ENCODE measurements at places on chromosomes 5 and 9.

- no peak for DNase-seq
These were observed 18.2 kb upstream of the ZNF618 start for GRCh38 chr9:113857875-113858274.

DNA sequence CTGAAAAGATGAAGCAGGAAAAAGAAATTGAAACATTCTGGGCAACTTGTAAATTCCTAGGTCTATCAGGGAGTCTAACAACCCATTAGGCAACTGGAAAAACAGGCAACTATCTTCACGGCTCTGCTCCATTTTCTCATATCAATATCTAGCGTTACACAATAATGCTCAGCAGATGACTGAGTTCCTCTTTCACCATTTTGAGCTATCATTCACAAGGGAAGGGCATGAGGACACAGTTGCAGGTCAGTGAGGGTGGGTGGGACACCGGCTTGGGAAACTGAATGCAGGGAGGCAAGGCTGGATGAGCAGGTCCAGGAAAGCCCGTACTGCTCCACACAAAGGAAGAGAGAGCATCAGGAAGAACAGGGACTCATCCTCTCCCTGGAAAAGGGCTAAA, 67.0 kb downstream of the FRMD3 start:
- no peak for DNase-seq

DNA sequence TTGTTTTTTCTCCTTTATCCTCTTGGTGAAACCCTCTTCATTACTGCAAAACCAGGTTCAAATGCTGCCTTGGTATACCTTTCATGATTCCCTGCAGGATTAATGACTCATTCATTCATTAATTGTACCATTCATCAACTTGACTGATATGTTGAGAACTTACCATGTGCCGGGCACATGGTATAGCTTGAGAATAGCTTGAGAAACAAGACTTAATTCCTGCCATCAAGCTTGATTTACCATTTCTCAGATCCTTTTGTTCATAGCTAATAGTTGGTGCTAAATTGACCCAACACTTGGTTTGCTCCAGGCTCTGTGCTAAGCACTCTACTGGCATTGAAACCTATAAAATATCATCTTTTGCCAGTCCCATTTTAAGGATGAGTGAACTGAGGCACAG, 165.7 kb downstream of the YIPF5 start:
- no peak for DNase-seq

DNA sequence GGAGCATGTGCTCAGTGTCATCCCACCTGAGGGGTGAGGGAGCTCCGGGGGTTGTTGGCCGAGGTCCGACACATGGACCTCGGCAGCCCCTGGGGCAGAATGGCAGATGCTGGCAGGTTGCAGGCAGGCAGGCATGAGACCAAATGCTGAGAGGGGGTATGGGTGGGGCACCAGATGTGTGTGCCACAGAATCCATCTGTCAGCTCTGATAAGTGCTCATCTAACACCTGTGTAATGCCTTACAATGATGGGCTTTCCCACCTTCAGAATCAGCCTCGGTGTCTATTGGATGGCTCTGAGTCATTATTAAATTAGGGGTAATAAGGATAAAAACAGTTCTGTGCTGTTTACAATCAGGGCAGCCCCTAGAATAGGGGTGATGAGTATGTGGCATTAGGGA, 73.1 kb upstream of the SAP30L start:
- no peak for DNase-seq

DNA sequence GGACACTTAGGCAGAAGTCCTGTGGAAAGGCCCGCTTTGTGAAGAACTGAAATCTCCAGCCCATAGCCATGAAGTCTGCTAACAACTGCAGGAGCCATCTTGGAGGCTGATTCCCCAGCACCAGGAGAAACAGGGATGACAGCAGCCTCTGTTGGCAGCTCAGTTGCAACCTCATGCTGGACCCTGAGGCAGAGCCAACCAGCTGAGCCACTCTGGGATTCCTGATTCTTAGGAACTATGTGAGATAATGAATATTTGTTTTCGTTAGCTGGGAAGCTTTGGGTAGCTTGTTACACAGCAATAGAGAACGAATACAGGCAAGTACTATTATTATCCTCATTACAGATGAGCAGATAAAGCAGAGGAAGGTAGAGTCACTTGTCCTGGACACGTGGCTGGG, 210.5 kb upstream of the ANKH start:
- DNase-seq, result no peak

GRCh38 chr5:146084376-146084775, 21.0 kb downstream of the PLAC8L1 start:
- DNase-seq, result no peak

DNA sequence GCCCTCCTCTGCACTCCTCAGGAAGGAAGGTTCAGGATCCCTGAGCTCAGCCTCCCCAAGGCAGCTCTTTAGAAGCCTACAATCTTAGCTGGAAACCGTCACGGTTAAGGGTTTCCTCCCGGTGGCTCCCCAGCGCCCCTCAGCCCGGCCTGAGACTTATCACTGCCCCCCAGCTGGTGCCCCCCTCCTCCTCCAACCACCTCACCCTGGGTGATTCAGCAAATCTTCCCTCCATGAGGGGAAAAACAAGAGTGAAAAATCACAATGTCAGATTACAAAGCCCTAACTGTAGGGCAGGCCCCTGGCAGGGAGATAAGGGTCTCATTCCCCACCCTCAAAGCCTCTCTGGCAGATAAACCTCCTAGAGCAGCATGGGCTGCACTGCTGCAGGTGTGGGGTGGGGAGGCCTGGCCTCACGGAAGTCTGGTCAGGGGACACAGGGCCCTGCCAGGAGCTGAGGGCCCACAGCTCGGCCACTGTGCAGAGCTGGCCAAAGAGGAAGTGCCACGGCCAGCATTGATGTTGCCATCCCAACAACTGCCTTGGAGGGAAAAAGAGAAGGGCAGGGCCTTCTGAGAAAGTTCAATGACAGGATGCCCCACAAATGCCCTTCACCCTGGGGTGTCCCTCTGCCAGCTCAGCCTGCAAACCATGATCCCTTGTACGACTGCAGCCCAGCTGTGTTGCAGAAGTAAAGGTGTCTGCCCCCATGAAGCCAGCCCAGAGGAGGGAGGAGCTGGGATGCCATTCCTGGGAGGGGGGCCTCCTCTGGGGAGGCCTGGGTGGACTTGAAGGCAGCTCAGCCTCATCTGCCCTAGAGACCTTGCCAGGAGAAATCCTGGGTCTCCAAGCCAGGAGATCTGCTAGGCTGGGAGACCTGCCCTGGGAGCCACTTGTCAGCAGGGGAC, 25.9 kb downstream of the GFI1B start:
- no peak for DNase-seq

- no peak for DNase-seq
These were observed 66.0 kb upstream of the RNF130 start for GRCh38 chr5:180137401-180138213.

DNA sequence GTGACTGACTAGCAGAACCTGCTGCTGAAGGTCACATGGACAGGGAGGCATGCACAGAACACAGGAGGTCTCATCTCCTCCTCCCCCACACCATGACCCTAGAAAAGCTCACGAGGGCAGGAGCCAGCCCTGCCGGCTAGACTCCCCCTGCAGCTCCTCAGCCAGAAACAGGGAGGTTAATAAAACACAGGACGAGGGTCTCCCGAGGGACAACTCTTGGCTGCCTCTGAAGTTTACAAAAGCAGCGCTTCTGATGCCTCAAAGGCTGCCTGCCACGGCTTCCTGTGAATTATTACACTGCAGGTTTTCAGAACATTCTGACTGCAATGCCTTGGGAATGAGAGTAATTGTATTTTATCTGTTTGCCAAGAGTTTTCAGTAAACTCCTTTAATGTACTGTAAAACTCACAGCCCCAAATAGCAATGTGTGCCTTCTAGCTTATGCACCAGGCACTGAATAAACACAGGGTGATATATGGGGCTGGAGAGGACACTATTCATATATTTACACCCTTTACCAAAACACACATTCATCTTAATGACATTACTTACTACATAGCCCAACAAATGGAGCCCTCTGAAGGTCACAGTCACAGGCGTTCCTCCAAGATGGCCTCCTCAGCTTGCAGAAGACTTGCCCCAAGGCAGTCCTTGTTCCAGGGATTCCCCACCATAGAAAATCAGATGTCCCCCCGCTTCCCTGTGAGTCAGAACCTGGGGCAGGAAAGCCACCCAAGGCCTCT, 83.7 kb downstream of the C5orf15 start:
- DNase-seq, result no peak

DNA sequence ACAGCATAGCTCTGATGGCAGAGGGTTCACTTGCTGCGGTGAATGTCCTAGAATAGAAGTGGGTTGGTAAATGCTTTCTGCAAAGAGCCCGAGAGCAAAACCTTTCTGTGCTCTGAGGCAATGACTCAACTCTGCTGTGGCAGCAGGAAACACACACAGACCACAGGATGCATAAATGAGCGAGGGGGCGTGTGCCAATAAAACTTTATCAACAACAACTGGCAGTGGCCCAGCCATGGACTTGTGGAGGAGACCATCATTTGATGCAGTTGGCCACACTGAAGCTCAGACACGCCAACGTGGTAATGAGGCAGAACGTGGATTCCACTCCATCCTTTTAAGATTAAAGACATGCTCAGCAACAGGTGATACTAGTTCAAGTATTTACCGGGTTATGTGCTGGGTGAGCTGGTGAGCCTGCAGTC, 6.8 kb downstream of the MRPL36 start:
- no peak for DNase-seq

GRCh38 chr5:81506378-81506777, 112.4 kb upstream of the ACOT12 start:
- DNase-seq, result no peak

GRCh38 chr5:31392061-31392460, 139.8 kb downstream of the DROSHA start:
- DNase-seq, result no peak

DNA sequence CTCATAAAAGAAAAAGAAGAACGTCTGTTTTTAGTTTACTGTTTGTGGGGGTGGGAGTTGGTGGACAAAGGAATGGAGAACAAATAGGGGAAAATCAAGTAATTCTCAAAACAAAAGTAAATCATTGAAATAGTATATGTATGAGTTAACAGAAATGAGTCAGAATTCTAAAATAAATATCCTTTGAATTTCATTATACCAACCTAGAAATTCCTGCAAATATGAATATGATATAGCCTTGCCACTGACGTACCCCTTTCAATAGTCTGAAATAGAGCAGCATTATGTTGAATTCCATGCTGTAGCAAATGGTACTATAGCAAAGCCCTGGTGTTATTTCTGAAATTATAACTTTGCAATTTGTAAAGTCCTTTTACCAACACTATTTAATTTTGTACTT, 29.6 kb upstream of the DTWD2 start:
- no peak for DNase-seq

- DNase-seq, result no peak
These were observed 14.7 kb upstream of the TNC start for GRCh38 chr9:115132648-115133047.

- DNase-seq, result no peak
These were observed 178.3 kb downstream of the CWC27 start for GRCh38 chr5:64947031-64947430.

GRCh38 chr5:177472460-177473442, 683 bp downstream of the DBN1 start:
- no peak for DNase-seq

GRCh38 chr9:133098871-133099270, 22.2 kb downstream of the RALGDS start:
- no peak for DNase-seq

GRCh38 chr9:118336250-118336942, 632.2 kb downstream of the TLR4 start:
- no peak for DNase-seq

DNA sequence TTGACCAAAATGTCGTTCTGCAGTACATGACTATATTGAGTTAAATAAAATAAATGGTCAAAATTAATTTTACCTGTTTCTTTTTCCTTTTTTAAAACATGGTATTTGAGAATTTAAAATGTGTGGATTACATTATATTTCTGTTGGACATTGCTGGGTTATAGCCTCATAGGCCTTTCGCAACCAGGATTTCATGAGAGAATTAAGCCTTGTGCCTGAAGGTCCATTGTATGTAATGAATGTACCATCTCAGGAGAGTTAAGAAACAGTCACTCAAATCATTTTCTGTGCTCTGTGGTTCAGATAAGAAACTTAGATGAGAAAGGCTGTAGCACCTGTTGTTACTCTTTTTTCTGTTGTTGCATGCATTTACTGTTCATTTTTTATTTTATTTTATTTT, 103.5 kb downstream of the ANGPTL2 start:
- DNase-seq, result no peak

GRCh38 chr9:88828492-88828974, 162.7 kb upstream of the S1PR3 start:
- no peak for DNase-seq

DNA sequence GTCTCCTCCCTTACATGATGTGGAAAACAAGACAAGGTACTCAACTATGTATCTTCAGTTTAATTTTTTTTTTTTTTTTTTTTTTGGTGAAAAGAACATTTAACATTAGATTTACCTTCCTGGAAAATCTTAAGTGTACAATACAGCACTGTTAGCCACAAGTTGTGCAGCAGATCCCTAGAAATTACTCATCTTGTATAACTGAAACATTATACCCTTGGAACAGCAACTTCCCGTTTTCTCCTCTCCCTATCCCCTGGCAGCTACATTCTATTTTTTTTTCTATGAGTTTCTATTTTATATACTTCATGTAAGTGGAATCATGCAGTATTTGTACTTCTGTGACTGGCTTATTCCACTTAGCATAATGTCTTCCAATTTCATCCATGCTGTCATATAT, 421.9 kb upstream of the FTMT start:
- DNase-seq, result no peak

DNA sequence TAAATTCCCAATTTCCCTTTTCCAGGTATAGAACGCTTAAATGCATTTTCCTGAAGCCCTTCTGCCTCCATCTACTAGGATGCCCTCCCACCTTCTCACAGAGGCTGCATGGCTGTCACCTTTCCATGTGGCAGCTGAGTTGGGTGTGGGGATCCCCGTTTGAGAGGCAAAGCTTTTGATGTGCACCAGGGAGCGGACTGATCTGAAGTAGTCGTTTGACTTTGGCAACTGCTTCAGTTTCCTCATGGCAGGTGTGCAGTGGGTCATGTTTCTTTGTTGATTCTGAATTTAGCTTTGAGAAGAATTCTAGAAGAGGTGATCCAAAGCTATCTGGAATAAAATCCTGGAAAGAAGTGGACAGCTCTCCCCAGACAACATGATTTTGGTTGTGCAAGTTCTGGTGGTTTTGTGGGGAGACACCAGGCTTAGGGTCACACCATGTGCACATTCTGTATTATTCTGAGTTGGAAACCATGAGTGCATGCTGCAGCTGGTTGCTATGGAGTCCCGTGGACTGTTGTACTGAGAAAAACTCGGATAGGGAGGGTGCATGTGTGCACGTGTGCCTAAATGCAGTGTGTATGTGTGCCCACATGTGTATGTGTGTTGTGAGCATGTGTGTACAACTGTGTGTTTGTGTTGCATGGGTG, 63.5 kb downstream of the GADD45G start:
- DNase-seq, result no peak

DNA sequence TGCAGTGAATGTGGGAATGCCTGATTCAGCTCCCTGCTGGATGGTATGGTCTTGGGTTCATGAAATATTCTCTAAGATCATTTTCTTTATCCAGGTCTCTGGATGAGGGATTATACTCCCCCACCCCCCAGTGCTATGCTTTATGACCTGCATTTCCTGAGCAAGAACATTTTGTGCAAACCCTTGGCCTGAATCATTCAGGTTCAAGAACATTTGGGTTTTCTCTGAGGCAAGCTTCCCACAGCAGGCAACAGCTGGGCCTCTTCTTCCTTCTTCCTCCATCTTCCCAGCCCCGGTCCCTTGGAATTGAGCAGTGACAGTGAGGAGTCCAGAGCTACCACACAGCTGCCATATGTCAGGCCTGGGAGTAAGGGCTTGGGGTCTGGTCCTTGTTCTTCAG, 58.6 kb upstream of the TNFSF15 start:
- no peak for DNase-seq
